ENCODE measurements at places on chromosomes 12 and 14. TPM values are rescaled to one million over a fixed set of nuclear protein-coding genes. Genes with fewer than 3 reads are reported as not detected.

The ATL1 gene
- 0.16 TPM for total RNA-seq

The RTL1 gene
- not detected for total RNA-seq

GRCh38 chr12:76922866-76923265 lies 44.0 kb upstream of the CSRP2 start:
- no peak for DNase-seq

DNA sequence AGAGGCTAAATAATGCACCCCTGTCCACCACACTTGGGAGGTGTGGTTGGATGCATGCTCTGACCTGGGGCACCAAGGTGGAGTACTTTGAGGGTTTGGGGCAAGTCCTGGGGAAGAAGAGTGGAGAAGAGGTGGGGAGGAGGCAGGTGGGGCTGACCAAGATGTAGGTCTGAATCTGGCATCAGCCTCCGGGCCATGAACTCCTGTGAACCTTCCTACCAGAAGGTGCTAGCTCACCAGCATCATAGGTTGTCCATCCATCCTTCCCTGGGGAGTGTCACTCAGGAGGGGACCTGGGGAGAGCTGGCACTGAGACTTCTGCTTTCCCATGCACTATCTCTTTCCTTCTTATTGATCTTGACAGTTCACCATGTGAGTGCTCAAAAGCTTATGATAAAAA lies 13.6 kb upstream of the EMP1 start:
- no peak for DNase-seq

DNA sequence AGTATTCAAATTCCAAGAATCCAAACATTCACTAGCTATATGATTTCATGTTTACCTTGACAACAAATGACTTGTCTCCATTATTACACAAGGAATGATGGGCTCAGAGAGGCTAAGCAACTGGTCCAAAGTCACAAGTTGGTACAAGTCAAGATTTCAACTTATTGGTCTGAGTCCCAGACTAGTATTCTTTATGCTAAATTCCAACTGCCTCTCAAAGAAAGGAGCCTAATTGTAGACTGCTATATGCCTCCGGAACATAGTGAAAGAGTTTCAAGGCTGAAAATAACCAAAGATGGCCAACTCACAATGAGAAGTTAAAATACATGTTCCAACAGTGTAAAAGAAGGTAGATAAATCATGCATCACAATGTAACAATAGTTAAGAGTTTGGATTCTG lies 7.5 kb downstream of the BTG1 start:
- no peak for DNase-seq

- no peak for DNase-seq
Observed at GRCh38 chr12:14924541-14924940, 13.8 kb downstream of the ERP27 start.

DNA sequence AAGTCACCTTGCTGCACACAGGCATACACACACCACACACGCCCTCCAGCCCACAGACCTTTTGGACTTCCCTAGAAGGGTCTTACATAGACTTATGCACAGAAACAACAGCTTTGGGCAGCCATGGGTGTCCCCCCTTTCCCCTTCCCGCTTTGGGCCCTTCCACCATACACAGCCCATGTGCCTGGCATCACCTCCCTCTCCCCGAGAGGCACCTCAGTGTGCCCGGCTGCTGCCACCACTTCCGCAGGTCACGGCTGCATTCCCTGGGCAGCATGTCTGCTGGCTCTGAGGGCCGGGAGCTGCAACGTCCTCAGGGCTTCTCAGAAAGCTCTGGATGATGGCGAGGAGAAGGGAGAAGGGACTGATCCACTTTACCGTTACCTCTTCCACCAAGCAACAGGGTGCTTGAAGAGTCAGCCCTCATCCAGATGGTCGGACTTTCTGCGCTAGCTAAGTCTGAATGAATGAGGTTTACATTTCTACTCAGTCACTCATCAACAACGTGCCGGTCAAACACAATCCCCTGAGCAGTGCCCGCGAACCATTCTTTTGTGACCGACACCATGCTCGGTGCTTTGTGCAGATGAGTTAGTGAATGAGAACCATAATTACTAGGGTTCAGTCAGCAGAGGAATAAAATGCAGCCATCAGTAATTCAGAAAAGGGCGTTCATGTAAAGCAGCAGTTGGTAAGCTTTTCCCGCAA lies 72.2 kb upstream of the BCL11B start:
- DNase-seq, result no peak

All from K562 (cell line).